ENCODE measurements at places on chromosomes 1 and 21.

- no peak for DNase-seq
Observed at GRCh38 chr1:175543447-175543846, 199.9 kb downstream of the TNR start.

DNA sequence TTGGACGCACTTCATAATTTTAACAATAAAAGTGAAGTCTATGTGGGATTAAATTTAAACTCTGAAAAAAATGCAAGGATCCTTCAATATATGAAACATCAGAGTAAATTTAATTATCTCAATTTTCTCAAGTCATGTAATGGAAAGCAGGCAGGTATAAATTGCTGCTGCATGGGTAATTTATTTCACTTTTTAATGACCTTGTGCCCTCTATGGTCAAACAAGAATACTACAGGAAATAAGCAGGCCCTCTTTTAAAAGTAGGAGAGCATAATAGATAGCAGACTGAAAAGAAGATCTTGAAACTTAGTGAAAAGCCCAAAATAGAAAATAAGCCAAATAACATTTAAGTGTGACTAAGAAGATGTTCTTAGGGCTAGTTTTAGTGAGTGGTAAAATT, 22.9 kb downstream of the BCAS2 start:
- DNase-seq = no peak

DNA sequence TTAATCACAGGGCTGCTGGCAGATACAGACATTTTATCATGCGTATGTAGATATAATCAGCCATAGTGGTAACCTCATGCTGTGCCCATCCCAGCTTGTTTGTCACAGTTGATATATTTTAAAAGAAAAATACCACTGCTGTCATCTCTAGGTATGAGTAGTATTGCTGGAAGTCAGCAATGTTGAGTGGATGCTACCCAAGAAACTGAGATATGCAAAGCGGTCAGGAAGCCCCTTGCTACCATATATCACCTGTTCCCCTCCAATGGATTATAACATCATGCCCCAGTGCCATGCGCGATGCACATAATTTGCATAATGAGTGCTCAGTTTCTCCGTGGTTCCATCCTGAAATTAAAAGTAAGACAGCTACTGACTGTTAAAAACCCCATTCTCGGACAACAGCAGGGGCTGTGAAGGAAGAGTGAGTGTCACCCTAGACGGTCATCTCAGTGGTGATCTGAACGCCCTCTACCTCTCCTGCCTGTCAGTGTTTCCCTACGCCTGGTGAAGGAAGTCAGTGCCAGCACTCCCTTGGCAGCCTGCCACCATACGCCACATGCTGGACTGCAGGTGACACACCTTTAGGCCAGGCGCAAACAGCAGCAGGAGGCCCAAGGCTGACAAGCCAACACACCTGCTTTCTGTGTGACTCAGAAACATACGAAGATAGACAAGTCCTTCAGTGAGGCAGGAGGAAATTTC, 2.7 kb downstream of the IL10RB start:
- DNase-seq = no peak

- no peak for DNase-seq
Observed at GRCh38 chr21:31480228-31480627, 136.2 kb upstream of the TIAM1 start.

- DNase-seq = no peak
Observed at GRCh38 chr1:31702836-31703404, 897 bp downstream of the COL16A1 start.

- DNase-seq = no peak
Observed at GRCh38 chr1:224534731-224535130, 81.4 kb upstream of the CNIH3 start.

DNA sequence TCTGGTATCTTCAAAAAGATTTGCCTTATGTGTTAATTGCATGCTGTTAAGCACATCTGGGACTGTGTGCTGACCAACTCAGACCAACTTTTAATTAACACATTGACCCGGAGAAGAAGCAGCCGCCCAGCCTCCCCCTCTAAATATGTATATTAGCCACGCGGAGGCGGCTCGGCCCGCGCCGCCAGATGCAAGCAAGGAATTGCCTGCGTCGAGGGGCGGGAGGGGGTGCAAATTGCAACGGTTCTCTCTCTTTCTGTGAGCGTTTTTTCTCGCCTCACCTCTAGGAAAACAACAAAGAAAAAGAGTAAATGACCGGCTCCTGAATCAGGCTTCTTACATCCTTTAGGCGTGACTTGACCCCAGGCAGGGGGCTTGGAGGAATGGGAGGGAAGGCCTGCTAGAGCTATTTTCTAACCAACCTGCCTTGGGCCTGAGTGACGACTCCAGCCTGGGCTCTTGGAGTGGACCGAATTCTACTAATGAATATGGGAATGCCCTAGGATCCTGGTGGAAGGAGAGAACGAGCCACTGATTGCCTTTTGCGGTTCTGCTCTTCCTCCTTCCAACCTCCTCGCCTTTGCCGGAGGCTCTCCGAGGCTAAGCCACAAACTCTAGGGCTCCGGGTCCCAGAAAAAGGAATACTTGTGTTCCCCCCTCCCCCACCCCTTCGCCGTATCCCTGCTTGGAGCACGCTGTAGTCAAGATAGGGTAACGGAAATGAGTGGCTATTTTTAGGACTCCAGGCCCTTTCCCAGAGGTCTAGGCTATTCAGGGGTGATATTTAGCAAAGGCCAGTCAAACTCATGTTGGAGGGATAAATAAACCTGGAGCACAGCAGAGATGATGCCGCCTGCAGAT, 417.0 kb upstream of the ESRRG start:
- no peak for DNase-seq

GRCh38 chr1:166062421-166063070, 104.3 kb downstream of the FAM78B start:
- DNase-seq = no peak

DNA sequence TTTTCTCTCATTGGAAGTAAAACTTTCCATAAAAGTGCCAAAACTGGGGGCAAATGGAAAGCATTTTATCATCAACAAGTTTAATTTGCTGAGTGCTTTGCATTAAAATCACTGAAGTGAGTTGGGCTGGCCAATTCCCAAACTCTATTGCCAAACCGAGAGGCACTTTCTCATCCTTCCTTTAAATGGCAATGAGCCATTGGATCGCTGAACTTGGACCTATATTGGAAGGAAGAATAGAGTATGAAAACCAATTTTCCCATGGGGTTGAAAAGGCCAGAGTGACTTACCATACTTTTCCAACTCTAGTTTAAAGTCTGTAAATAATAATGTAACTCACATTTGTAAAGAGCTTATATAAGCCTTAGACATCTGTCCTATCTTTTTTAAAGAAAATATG, 189.1 kb upstream of the C1orf87 start:
- no peak for DNase-seq

GRCh38 chr1:47849005-47849521, 148.1 kb downstream of the TRABD2B start:
- DNase-seq = no peak

GRCh38 chr1:64691626-64692025, 53.2 kb upstream of the RAVER2 start:
- DNase-seq = no peak

GRCh38 chr1:39919545-39919944, 17.8 kb upstream of the MYCL start:
- DNase-seq = peak; percentile 9

Data from activated effector memory CD4-positive, alpha-beta T cell treated with Interleukin-2 at 50 U/mL for 16 hours (primary cell).